ENCODE measurements at places on chromosomes 11 and 22.
A peak's percentile ranks its signal among the peaks of the same experiment; 100 is the strongest.

GRCh38 chr11:61429346-61429690 is 457 bp downstream of the CPSF7 start:
- DNase-seq: peak; percentile 67

DNA sequence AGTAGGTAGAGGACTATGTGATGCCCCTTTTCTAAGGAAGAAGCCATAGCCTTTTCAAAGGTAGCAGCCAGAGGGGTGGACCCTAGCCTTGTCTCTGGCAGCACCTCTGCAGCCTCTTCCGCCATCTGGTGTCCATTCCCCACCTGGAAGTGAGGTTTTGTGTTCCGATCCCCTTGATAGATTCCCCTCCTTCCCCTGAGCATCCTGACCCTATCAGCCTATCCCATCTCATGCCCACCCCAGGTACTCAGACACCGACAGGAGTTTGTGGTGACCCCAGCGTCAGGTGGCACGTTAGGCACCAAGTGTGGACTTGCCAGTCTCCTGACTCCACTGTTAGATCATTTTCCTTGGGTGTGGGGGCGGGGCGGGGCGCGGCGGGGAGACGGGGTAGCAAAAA is 398 bp upstream of the FAM89B start:
- DNase-seq: no peak

GRCh38 chr11:116424615-116425261 is 348.0 kb downstream of the BUD13 start:
- DNase-seq: no peak

- no peak for DNase-seq
Measured at GRCh38 chr22:36858966-36859365, 1.8 kb upstream of the NCF4 start.

DNA sequence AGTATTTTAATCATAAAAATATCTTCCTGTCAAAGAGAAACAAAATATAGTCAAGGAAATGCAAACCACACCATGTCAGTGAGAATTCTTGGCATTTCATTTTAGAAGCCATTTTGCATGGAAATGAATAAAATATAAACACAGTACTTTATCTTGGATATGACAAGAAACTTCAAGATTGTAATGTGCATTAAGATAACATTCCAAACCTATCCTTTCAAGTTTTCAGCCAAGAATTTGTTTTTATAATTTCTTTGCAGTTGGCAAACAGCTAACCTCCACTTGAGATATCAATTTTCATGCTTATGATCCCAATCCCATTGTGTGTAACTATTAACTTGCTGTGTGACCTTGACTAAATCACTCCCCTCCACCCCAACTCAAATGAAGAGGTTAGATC is 59.3 kb upstream of the WT1 start:
- no peak for DNase-seq

GRCh38 chr11:115501502-115501892 is 2.7 kb downstream of the CADM1 start:
- no peak for DNase-seq

DNA sequence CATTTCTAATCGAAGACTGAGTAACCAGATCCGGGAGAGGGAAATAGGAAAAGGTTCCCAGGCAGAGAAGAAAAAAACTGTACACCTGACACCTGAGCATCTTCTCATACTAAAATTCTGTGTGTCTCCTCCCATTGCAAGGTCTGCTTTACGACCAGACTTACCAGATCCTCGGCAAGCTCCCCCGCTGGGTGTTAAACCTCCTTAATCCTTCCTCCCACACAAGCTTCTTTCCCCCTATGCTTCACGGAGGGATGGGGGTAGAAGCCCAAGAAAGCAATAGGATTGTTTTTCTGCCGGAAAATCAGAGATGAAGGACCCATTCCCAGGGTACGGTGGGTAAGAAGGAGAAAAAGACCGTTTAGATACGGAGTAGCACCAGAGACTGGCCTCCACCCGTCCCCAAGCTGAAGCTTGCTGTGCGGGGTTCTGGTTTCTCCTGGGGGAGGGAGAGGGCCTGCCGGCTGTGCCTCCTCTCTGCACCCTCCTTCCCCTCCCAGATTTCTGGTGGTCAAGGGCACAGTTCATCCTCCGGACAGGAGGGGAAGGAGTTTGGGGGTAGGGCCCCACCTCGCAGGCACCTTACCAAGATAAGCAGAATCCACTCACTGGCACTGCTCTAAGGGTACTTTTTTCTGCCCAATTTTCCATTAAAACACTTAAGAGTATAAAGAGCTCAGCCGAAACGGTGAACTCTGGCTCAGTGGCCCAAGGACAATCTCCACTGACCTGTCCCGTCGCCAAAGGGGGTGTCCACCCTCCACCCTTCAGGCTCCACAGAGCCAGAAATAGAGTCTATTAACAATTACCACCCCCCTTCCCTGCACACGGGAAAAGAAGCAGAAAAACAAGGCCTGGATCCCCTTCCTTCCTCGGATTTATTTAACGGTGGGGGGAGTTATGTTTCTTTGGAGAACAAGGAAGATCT is 1.2 kb downstream of the TOB2 start:
- DNase-seq: no peak

- DNase-seq: peak; percentile 82
Measured at GRCh38 chr11:111540114-111540936, at the start of gene LAYN. TSS of gene LAYN (plus strand) at chr11:111540720. CDS start at chr11:111540844, 124 bp downstream.

DNA sequence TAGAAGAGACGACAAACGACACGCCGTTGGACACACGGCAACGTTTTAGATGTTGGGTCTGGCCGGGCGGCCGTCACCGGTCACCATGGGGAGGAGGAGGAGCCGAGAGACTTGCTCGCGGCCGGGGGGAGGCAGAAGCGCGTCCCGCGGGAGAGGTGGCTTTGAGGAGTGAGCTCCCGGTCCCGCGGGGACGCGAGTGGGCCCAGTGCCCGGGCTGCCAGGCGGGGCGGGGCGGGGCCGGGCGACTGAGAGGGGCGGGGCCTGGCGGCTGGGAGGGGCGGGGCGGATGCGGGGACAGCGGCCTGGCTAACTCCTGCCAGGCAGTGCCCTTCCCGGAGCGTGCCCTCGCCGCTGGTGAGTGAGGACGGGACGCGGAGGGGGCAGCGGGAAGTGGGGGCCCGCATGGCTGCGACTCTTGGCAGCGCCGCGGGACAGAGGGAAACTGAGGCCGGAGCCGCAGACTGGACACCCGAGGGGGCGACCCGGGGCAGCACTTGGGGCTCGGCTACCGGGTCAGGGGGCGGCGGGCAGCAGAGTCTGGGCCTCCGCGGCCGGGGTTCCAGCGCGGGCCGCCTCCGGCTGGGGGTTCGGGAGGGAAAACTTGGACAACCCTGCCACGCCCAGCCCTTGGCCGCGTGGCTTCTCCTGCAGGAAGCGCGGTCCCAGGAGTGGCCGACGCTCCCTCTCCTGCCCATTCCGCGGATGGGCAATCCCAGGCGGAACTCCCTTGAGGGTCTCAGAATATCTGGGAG is at the start of gene TSPO:
Gene TSPO, plus strand, starts transcription at position 309 of the 752 bp plus-strand sequence. CDS start 7,680 bp downstream, outside the sequence.
- peak; percentile 85 for DNase-seq

- DNase-seq: no peak
Measured at GRCh38 chr11:12380565-12381325, 3.4 kb downstream of the PARVA start.

- no peak for DNase-seq
Measured at GRCh38 chr11:100329352-100329751, 357.7 kb upstream of the ARHGAP42 start.

DNA sequence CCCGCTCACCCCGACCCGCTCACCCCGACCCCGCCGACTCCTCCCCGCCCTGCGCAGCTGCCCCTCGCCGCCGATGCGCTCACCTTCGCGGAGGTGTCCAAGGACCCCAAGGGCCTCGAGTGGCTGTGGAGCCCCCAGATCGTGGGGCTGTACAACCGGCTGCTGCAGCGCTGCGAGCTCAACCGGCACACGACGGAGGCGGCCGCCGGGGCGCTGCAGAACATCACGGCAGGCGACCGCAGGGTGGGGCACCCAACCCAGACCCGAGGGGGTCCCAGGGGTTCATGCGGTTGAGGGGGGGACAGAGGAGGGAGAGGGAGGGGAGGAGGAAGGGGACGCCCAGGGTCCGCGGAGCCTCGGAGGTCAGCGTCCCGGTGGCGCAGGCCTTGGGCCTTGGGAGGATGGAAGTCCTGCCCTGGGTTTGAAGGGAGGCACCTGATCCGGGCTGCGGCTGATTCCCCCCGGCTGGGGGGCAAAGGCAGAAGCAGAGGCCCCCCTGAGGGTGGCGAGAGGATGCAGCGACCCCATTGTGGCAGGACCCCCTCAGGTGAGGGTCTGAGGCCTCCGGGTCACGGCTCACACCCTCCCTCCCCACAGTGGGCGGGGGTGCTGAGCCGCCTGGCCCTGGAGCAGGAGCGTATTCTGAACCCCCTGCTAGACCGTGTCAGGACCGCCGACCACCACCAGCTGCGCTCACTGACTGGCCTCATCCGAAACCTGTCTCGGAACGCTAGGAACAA is 9.2 kb downstream of the PKP3 start:
- DNase-seq: no peak

DNA sequence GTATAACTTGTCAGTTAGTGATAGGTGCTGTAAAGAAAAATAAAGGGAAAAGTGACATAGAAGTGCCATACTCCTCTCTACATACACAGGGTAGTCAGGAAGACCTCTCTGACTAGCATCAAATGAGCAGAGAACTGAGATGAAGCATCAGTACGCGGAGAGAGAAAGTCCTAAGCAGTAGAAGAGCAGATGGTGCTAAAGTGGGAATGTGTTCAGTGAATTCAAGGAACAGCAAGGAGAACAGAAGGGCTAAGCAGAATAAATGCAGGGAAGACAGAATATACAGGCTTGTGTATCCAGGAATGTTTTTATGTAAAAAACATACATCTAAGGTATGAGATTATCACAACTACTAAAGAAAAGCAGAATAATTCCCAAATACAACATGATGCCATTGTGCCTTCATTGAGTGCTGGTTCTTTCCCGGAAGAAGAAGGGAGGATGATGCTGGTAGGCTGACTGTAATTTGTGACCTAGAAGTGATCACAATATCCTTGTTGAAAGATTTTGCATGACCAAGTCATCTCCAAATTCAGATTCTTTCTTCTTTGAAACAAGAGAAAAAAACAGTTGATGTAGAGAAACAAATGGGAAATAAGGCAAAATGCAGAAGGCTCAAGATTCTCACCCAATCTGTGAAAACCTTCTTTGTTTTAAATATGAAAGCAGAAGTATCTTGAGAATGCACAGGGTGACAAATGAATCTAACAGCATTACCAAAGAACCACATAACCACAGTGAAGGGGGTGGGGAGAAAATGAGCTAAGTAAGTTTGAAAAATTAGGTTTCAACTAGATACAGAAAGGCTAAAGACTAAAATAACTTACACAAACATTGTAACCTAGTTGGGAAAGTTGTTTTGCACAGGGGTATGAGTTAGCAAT is 20.5 kb downstream of the MRE11 start:
- no peak for DNase-seq

DNA sequence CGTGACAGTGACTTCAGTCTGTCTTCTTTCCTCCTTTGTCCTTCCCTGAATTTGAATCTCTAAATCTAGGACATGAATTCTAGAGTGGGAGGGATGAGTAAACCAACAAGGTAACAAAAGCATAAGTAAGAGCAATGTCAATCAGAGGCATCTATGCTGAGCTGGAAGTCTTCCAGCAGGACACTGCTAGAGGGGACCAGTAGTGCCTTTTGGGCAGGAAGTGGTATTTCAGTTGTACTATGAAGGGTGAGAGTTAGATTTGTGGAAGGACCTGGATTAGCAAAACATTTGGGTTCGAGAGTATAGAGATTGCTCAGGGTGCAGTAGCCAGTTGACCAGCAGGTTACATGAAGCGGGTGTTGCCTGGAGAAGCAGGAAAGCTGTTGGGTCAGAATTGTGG is 40.3 kb downstream of the MEI1 start:
- DNase-seq: no peak

DNA sequence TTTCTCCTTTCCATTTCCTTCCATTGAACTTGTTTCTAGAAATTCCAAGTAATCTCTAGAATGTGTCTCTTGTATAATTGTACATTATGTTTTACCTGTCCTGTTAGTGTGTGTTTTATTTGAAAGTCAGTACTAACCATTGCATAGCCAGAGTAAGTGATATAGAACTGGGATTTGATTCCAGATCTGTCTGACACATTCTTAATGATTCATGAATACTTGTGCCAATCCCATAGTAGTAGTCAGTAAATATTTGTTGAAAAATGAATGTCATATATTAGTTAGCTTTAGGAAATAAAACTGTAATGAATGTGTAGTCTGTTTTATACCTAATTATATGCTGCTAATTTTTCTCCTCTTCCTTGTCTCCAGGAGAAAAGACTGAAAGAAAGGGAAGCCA is 186.9 kb downstream of the DDX10 start:
- DNase-seq: no peak

- no peak for DNase-seq
Measured at GRCh38 chr22:37089434-37089833, 20.1 kb downstream of the TMPRSS6 start.

GRCh38 chr11:63616953-63617352 is 2.7 kb upstream of the PLAAT3 start:
- DNase-seq: no peak

GRCh38 chr22:33028234-33028633 is 29.9 kb downstream of the SYN3 start:
- DNase-seq: no peak

- DNase-seq: no peak
Measured at GRCh38 chr11:44909557-44909956, 41.1 kb downstream of the TP53I11 start.

DNA sequence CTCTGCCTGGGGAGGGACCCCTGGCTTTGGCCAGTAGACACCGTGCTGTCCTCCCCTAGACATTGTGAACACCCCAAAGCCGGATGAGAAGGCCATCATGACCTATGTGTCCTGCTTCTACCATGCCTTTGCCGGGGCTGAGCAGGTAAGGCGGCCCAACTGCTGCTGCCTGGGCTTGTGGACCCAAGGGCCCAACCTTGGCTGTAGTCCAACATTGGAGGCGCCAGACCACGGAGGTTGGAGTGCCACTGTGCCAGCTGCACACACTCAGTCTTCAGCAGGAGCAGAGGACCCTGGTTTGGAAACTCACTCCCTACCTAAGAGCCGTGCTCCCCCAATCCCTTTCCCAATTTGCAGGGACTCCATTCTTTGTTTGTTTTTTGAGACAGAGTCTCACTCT is 9.4 kb downstream of the ACTN3 start:
- no peak for DNase-seq

GRCh38 chr11:105202422-105202821 is 62.9 kb upstream of the CARD18 start:
- no peak for DNase-seq

GRCh38 chr11:78551066-78551465 is 23.6 kb downstream of the NARS2 start:
- no peak for DNase-seq

- DNase-seq: no peak
Measured at GRCh38 chr11:17578958-17579357, 31.9 kb downstream of the OTOG start.

GRCh38 chr22:46377525-46378425 is 42.3 kb downstream of the TRMU start:
- DNase-seq: peak; percentile 64

GRCh38 chr11:119196833-119197483 is 9.2 kb upstream of the CBL start:
- DNase-seq: peak; percentile 78

All from hepatic stellate cell (primary cell).